ENCODE measurements at places on chromosomes 3 and 15.

DNA sequence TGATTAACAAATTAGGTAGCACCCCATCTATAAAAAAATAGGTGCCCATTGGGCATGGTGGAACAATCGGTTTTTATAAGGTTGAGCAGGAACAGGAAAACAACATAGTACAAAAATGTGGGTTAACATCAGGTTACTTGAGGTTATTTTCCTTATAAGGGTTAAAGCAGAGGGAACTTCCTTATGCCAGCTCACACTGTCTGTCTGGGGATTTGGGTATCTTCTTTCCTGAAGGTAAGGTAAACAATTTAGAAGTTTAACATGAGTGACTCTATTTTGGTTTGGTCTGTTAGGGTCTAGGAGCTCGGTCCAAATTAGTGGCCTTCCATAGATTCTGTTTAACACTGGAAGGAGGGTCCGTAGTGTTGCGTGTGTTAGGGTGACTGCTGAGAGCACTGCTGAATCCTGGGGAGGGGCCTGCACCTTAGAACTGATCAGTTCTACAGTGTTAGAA is 14.7 kb downstream of the CHD2 start:
- DNase-seq: no peak

GRCh38 chr15:52732551-52732950 is 53.4 kb upstream of the ATOSA start:
- no peak for DNase-seq

DNA sequence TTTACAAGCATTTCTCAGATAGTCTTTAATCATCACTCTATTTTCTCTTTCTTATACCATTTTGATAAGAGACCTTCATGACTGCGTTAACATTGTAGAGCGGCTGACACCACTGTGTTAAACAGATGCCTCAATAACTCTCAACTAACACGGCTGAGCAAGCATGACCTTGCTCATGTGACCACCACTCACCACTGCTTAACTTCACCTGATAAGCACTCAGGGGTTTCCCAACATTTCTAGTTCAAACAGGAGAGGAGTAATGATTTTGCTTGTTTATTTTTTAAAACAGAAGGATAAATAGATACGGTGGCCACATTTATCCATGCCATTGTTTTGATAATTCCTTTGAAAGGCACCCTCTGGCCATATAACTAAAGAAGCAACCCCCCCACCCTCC is 37.7 kb upstream of the TMEM45A start:
- DNase-seq: no peak

DNA sequence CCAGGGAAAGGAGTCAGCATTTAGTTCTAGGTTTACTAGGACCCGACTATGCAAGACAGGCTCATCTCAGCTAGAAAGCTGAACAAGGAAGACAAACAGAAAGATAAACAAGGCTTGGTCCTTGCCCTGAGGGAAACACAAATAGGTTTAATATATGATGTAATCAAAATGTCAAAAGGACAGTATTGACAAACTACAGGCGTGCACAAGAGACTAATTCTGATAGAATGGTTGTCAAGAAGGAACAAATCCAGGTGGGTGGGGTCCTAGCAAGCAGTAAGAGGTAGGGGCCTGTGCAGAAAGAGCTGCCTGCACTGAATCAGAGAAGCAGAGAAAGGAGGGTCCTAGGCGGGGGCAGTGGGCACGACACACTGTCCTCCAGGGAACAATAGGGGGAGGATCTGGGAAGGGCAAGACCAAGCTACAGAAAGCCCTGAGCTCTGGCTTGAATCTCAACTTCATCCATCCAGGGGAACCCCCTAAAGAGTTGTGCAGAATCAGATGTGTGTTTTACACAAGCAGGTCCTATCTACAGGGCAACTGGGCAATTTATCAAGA is 23.4 kb downstream of the RFTN1 start:
- no peak for DNase-seq

- no peak for DNase-seq
These were observed 196.1 kb downstream of the CNTN6 start for GRCh38 chr3:1288805-1289494.

All from osteocyte (in vitro differentiated cells).